NCI-H1694 (cell line): ENCODE measurements at places on chromosomes 1 and 21.
A peak's percentile ranks its signal among the peaks of the same experiment; 100 is the strongest.

GRCh38 chr1:167904652-167905130 is 9.2 kb downstream of the ADCY10 start:
- no peak for DNase-seq

DNA sequence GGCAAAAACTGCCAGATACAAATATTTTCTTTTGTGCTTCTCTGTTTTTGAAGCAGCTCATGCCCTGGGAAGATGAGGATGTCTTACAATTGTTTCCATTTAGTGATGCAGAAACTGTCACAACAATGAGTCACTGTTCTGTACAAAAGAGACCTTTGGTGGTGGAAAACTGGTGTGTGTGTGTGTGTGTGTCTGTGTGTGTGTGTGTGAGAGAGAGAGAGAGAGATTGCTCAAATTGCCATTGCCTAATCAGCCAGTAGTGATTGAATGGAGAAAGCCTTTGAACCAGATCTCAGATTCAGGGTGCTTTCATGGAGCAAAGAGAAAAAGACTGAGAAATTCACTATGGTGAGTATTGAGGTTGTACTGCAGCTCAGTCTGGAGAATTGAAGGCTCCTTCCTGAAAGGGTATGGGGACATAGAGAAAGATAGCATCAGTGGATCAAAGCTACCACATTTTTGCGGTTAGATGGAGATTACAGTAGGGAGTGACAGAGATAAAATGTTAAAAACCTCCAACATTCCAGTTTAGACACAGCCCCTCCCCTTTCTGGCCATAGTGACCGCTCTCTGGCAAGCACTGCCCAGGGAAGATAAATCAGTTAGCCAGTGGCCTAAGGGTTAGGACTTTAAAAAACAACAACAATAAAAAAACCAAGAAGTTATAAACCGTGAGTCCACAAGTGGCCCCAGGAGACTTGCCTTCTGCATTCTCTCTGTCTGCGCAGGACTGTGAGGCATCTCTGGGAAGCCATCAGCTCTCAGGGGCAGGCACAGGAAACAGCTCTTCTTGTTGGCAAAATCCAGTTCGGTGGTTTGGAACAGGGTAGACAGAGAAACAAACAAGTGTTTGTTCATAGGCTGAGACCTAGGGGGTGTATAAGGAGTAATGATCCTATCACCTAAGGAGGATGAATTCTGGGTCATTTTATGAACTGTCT is 406.5 kb downstream of the DUSP10 start:
- DNase-seq, result no peak

GRCh38 chr21:16789636-16790035 is 723.2 kb upstream of the CXADR start:
- DNase-seq, result no peak

DNA sequence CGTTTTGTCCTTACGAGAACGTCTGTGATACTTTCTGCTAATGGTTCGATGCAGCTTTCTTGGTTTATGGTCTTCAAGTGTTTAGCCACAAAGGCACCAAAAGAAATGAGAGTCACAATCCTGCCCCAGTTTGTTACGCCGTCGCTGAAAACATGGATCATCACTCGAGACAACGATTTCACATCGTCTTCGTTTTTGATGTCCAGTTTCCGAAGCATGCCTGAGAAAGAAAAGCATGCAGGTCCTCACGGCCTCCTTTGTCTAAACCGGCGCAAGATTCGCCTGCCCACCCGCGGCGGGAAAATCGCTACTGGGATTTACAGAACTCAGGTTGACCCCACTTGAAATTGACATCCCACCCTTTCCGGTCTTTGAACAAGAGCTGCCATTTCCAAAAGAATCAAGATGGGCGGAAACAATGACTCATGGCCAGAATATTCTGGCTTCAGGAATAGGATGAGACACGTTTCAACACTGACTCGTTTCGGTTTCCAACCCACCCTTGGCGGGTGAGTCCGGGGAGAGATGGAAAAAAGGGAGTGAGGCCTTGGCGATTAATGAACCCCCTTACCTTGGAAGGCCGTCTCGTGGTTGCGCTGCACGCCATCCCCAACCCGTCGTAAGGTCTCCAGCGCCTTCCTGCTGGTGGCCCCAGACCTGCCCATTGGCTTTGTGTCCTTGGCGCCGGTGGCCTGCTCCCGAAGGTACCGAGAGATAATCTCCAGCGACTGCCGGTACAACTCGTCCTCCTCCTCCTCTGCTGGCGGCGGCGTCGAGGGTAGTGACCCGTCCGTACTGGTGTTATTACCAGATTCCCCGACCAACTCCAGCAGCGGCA is 919 bp downstream of the MCL1 start:
- DNase-seq, result peak; percentile 45

DNA sequence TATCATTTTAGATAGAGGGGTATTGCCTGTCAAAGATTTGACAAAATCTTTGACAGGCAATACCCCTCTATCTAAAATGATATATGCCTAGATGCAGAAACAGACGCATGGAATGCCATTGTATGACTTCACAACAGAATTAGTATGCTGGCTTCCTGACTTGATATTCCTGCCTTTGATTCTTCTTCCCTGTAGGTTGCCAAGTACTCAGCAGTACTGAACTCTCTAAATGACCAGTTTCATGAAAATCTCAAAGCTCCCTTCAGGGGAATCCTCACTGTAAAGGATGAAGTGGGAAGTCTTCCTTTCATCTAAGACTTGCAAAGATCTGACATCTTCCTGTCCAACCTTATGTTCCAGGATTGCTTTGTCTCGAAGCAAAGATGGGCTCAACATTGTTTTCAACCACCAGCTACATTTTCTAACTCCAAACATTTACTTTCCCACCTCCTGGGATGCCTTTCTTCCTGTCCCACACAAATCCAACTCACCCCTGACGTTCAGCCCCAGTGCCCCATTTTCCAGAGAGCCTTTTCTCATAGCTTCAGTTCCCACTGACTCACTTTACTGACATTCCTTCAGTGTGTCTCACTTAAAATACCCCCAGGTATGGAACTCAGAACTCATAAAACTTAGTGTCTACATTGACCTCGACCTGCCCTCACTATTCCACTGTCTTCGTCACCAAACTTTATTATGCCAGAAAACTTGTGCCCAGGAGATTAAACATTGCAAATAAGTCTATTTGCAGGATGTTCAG is 67.3 kb upstream of the KCNJ6 start:
- no peak for DNase-seq

DNA sequence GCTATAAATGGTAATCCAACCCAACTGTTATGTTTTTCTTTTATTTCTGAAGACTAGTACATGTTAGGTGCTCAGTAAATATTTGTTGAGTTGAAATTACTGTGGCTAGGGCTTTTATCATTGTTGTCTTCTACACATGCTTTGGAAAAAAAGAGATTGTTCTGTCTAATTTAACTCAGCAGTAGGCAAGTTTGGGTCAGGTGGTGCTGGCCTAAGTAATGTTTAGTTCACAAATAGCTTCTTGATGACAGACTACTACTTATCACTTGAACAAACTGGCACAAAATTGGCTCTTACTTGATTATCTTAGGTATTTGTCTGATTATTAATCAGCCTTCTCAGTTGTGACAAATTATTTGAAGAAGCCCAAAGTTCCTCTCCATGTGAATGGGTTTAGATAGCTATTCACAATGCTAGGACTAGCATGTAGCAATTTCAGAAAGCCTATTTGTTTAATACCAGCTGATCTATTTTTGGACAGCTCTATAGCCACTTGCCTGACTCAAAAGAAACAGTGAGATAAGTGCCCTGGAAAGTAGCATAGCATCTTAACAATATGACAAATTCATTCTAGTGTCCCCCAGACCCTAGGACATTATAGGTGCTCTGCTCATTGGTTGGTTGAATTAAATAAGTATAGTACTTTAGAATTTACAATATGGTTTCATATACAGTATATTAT is 32.6 kb downstream of the TMEM200B start:
- DNase-seq, result no peak

- DNase-seq, result peak; percentile 11
These were observed 543 bp upstream of the EPHB2 start for GRCh38 chr1:22709891-22710700.

GRCh38 chr21:44767834-44768831 is 33.5 kb downstream of the UBE2G2 start:
- DNase-seq, result no peak

DNA sequence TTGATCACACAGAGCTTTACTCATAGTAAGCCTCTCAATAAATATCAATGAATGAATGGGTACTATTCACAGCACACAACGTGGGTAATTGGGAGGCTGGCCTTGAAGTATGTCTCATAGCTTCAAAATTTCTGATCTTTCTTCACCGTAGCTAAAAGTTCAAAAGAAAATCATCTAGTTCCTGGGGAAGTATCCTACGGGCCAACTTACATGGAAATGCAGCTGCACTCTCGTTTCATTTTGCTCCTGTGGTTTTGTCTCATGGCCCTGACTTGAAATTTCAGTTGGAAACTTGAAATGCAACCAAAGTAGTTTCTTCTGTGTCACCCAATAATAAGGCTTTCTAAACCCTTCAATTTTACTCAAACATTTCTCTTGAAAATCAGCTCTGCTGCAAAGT is 76.1 kb upstream of the CNIH3 start:
- DNase-seq, result no peak

DNA sequence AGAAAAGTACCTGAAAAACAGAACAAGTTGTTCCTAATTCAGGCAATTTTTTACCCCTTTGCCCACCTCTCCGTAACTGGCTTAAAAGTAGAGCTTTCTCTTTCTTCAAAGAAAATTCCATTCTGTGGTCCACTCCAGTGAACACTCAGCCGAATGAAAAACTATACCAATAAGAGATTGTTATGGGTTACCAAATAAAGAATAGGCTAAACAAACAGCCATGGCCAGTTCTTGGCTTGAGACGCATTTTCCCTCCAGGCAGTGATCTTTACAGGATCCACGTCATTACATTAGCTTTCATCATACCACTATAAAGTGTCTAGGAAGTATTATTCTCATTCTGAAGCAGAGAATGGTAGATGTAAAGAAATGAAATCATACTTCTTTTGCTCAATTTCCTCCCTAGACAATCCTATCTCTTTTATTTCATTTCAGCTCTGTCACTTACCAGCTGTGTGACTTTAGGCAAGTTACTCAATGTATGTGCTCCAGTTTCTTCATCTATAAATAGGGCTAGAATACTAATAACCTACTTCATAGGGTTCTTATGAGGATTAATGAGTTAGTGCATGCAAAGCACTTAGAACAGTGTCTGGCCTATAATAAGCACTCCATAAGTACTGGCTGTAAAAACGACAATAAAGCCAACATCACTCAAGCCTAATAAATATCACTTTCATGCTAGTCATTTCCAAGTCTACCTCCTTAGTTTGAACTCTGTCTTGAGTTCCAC is 26.5 kb upstream of the TRIM45 start:
- DNase-seq, result no peak

DNA sequence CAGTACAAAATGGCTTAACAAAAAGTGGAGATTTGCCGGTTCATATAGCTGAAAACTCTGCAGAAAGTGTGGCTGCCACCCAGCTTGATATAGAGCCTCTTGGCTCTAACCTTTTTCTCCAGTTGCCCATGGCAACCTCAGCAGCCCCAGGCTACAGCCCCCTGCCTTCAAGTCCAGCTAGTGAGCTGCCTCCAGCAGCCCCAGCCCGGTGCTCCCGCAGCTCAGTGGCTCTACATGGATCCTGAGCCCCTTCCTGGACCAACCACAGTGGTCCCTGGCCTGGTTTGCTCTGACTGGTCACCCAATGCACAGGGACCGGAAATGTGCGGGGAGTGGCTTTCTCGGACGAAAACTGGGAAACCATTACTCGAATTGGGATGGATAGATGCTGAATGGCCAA is 13.3 kb upstream of the ATF3 start:
- DNase-seq, result no peak

DNA sequence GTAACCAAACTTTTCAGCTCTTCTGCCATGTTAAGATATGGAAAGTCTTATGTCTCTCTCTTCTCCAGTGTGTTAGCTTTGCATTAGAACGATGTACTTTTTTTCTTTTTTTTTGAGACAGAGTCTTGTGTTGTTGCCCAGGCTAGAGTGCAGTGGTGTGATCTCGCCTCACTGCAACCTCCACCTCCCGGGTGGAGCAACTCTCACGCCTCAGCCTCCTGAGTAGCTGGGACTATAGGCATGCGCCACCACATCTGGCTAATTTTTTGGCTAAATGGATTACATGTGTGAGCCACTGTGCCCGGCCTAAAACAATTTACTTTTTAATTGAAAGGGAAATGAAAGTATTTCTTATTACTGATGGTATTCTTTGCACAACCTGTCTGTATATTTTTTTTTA is 35.8 kb downstream of the SPEN start:
- no peak for DNase-seq

DNA sequence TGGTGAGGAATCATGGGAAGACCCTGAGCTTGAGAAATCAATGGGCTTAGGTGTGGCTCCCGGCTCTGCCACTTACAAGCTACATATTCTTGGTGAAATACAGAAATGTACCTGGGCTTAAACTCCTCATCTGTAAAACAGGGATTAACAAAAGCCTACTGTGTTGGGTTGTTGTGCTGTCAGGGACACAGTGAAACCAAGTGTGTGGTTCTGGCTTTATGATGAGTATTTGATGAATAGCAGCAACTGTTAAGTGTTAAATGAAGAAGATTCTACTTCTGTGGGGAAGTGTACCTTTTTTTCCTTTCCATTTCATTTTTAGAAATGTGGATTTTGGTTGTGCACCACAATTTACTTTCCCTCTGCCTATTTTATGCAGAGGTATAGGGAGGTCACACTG is 41.1 kb upstream of the DUSP10 start:
- no peak for DNase-seq

DNA sequence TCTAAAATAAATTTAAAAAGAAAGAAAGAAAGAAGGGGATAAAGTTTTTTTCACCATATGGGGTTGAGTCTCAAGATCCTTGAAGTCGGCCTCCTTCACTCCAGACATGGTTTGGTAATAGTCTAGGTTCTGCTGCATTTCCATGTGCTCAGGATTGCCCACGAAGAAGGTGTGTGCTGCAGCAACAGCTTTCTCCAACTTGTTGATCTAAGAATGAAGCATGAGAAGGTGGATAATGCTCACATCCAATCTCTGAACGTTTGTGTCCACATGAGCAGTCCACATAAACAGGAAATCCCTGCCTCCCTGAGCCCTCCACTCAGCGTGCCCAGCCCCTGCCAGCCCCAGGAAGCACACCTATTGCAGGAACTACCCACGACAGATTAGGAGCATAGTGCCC is 4.6 kb downstream of the P3H1 start:
- DNase-seq, result no peak

DNA sequence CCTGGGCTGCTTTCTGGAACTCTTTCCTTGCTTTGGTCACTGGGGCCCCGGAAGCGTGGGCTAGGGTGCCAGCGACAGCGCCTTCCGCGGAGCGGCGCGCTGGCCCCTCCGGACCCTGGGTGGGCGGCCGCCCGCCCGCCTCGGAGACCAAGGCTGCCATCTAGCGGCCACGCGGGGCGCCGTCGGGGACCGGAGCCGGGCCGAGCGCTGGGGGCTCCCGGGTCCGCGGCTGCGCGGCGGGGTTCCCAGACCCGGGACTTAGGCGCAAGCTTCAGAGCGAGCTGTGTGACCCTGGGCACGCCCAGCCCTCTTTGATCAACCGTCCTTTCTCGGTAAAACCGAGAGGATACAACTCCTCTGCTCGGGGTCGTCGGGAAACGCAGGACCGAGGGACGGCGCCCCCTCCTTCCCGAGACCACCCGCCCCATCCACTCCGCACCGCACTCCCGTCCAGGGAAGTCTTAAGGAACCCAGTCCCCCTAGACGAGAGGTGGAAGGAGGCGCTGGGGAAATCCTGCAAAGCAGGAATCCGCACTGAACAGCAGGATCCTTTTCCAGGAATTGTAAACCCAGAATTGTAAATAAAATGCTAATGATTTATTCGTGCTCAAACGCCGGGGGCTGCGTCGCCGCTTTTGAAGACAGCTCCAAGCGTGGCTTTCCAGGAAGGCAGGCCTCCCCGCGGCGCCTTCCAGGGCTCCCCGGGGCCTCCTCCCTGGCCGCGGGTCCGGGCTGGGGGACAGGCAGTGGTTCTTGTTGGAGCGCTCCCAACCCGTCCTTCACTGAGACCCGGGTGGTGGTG is 41.2 kb downstream of the RRAGC start:
- DNase-seq, result no peak
